ENCODE measurements at places on chromosomes 11 and 22. TPM values are rescaled to one million over a fixed set of nuclear protein-coding genes. Genes with fewer than 3 reads are reported as not detected.

DNA sequence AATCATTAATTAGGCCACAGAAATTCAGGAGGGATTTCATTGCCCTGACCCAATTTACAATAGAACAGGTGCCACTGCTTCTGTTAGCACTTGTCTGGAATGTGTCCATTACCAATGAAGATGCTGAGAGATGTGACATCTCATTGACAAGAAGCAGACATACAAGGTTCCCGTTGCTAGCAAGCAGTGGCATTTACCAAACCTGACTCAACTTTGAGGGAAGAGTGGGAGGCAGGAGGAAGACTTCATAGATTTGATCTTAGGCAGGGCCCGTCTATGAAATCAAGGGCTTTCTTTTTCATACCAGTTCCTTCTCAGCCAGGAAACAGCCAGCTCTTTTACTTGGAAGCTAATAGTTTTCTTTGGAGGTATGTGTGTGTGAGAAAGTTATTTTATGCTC lies 280.2 kb downstream of the NELL1 start:
- no peak for DNase-seq

The OR5A1 gene
- not detected for total RNA-seq

The PGR gene
- not detected for total RNA-seq

The PNPLA5 gene
- not detected for total RNA-seq

The IGF2 gene
- 1.0 TPM for total RNA-seq

DNA sequence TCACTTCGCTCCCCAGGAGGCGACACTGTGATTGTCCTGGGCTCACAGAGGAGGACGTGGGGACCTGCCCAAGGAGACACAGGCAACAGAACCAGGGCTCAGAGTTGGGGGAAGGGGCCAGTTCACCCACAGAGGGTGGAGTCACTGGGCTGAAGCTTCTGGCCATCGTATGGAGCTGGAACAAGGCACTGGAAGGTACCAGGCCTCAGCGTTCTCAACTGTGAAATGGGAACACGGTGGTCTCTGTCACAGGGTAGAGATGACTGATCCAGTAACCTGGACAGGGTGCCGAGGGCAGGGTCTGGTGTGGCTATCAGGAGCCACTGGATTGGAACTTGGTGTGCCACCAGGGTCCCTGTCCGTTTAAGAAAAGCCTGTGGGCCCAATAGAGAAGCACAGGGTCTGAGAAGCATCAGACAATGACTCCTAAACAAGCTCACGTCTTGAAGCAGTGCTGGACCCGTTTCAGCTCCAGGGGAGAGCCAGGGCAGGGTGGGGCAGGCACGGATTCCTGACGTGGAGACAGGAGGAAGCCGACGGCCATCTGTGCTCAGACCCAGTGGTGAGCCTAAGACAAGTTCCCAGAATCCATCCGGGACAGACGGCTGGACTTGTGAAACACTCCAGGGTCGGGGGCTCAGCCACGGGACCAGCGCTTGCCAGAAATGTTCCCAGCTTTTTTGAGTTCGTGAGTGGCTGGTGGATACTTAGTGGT lies 25.0 kb upstream of the KCNQ1OT1 start:
- DNase-seq = no peak

- DNase-seq = no peak
Observed at GRCh38 chr11:69912161-69912910, 93.1 kb upstream of the FGF3 start.

DNA sequence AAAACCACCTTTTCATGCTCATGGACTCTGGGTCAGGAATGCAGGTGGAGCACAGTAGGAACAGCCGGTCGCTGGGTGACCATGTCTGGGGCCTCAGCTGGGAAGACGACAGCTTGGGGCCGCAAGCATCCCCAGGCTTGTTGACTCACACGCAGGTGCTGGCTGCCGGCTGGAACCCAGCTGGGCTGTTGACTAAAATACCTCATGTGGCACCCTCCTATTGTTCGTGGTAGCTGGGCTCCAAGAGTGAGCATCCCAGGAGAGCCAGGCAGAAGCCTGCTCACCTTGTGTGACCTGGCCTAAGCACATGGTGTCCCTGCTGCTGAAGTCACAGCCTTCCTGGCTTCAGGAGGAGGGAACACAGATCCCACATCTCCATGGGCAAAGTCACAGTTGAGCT lies 9.4 kb downstream of the DPP3 start:
- no peak for DNase-seq

- DNase-seq = no peak
Observed at GRCh38 chr11:70539360-70540095, 141.2 kb downstream of the CTTN start.

GRCh38 chr11:30016588-30017363 lies at the start of gene KCNA4:
Gene KCNA4, minus strand, starts transcription at chr11:30017030. Its CDS starts 4,352 bp downstream, at chr11:30012678.
- no peak for DNase-seq

DNA sequence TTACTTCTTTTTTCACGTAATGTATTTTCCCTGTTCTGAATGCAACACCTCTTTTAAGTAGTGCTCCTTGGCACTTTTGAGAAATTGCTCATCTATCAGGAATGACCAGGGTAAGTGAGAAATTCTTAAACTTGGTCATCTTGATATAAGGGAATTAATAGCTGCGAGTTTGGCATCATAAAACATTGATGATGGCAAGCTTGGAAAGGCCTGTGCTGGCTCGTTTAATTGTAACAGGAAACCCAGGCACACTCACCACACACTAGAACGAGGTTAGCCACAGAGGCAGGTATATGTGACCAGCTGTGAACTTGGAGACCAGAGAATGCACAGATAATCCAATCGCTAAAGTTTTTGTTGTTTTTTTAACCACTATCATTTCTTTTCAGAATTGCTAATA lies 24.3 kb downstream of the FAM118A start:
- DNase-seq = peak; percentile 91

DNA sequence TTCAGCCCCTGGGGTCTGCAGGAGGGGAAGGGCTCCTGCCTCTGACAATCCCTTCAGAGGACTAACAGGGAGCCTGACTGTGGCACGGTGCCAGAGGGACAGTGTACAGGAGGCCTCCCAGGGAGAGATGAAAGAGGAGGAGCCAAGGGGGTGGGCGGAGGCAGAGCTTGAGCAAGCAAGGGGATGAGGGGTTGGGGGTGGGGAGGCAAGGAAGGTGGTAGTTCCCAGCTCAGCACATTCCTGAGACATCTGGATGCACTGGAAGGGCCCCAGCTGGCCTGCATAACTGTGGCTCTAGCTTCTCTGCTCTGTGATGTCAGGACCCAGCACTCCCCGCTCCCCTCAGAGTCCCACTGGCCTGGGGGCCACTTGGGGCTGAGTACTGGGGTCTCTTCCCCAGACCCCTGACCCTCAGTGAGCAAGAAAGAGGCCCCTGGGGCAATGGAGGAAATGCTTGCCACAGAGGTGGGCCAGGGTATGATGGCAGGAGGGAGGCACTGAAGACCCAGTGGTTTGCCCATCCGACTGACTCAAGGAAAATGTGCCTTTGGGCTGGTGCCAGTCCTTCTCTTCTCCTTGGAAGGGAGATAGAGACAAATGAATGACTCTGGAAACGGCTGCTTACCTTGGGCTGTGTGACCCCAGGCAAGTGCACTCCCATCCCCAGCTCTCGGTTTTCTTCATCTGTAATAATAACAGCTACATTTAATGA lies 13.3 kb downstream of the CREB3L1 start:
- peak; percentile 35 for DNase-seq

DNA sequence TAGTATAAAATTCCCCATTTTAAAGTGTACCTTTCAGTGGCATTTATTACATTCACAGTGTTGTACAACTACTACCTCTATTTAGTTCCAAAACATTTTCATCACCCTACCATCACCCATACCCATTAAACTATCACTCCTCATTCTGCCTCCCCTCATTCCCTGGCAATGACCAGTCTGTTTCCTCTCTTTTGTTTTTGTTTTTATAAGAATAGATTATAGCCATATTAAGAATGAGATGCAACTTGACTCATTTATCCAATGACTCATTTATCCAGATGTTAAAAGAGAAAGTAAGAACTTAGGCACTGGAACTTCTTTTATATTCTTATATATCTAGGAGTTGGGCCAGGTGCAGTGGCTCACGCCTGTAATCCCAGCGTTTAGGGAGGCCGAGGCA lies 156.3 kb downstream of the FAT3 start:
- DNase-seq = peak; percentile 81

DNA sequence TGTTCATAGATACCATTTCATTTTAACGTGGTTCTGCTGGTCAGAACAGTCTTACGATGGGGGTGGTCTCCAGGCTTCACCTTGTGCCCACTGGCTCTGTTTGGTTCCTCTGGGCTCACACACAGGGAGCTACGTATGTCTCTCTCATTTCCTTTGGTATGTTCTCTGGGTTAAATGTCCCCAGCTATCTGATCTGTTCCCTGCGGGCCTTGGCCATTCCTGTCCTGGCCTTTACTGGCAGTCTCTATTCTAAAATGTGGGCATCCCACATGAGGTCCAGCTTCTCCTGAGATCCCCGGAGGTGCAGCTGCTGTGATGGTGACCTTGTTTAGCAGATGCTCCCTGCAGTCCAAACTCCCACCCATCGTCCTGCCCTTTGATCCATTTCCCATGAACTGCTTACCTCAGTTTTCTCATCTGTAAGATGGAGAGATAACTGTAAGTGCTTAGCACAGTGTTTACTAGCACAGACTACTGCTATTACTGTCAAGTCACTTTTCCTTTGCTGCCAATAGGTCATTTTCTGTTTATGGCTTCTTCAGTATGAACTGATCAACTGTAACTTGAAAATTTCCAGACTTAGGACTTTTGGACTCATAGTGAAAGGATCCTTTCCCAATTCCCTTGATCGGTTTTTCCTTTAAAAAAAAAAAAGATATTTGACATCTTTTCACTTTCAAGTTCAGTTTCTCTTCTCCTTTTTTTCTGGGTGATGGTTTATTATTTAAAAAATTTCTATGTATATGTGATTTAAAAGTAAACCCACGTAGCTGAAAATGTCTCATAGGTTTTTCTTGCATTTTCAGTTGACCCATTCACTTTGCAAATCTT lies 92.9 kb downstream of the PTPRJ start:
- no peak for DNase-seq

GRCh38 chr22:31692186-31692886 lies 30.3 kb upstream of the PISD start:
- DNase-seq = peak; percentile 51

DNA sequence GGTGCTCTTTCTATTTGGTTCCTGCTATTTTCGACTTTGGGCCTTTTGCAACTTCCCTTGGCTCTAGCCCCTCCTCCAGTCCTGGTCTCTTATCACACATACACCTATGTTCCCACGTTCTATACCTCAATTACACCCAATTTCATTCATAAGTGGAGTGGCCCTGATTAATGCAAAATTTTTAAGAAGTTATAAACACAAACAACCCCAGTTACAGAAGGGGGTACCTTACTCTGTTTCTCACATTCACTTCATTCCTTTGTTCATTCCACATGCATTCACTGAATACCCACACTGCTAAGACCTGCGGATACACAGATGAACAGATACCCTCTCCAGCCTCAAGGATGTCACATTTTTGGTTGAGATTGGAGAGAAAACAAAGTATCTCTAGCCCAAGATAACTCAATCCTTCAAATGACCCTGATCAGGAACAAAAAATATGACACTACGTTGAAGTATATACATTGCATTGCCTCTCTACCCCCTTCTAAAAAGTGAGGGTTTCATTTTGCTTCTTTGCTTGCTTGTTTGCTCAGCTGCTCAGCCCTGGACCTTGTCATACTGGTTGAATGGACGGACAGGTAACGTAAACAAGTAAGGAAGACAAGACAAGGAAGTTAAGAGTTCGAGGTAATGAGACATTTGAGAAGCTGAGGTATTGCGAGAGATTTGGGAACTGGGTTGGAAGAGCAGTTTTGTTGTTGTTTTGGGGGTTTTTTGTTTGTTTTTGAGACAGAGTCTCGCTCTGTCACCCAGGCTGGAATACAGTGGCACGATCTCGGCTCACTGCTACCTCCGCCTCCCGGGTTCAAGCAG lies 3.6 kb upstream of the VPS37C start:
- DNase-seq = peak; percentile 16

The GRM5 gene
- total RNA-seq = under 0.01 TPM

The ALKBH3 gene
- total RNA-seq = 78.0 TPM

The TSPAN18 gene
- total RNA-seq = not detected

DNA sequence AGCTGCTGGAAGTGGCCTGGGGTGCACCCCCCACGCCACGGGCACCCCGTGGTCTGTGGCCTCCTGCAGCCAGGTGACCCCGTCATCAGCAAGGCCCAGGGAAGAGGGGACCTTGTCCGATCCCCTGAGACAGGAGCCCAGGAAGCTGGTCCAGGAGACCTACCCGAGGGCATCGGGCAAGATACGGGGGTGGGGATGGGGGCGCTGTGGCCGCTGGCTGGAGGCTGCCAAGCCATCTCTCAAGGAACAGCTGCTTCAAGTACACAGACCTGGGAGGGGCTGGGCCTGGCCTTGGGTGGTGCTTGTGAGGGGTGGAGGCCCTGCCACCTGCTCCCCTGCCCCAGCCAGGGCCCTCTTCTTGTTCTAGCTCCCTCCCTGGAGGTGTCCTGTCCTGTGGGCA lies 1272.1 kb downstream of the BRD1 start:
- no peak for DNase-seq

DNA sequence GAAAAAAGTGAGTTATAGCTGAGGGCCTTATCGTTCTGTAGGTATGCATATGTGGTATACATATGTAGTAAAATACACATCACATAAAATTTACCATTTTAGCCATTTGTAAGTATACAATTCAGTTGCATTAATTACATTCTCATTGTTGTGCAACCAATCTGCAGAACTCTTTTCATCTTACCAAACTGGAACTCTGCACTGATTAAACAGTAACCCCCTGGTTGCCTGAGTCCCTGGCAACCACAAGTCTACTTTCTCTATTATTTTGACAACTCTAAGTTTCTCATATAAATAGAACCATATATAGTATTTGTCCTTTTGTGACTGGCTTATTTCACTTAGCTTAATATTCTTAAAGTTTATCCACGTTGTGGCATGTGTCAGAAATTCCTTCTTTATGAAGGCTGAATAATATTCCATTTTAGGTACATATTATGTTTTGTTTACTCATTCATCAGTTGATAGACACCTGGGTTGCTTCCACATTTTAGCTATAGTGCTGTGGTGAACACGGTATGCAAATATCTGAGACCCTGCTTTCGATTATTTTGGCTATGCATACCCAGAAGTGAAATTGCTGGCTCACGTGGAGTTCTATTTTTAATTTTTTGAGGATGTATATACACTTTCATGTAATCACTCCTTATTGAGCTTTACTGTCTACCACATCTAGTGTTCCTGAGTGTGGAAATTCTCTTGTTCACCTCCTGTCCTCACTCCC lies 1.6 kb upstream of the DDX10 start:
- DNase-seq = no peak

The THRSP gene
- not detected for total RNA-seq

DNA sequence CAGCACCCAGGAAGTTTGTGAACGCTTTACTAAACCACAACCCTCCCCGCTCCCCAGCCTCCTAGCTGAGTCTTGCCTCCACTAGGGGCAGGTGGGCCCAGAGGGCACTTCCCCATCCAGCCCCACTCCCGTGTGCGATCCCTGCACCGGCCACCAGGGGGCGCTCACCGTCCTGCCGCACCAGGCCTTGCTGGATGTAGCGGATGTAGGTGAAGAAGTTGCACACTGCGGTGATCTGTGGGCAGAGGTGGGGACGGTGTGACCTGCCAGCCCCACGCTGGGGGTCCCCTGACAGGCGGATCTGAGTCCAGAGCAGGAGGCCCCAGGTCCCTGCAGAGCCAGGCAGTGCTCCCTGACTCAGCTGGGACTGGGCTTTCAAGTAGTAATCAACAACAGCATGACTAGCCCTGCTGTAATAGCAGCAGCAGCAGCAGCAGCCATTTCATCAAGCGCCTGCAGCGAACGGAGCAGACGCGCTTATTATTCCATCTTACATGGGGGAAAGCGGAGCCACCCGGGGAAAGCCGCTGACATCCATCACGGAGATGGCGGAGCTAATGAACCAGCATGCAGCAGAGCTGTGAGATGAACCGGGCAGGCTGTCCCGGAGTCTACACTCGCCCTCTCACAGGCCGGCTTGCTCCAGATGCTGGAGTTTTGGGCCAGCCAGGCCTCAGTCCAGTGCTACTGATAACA lies 7.9 kb upstream of the FADS3 start:
- peak; percentile 46 for DNase-seq
